ENCODE measurements at places on chromosomes 12 and 14.

DNA sequence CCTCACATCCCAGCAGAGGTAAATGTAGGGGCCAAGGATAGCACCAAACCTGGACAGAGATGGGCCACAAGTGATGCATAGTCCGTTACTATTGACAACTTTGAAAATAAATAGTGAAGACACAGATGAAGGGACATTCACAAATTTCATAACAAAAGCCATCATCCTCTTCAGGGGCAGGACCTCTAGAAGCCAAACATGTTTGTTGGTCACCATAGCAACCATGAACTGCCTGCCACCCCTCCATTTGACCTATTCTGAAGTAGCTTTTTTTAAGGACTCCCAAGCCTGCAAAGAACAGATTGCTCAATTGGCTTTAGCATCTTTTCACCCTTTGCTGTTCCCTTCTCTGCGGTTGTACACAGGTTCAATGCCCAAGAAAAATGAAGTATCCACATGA is 35.7 kb upstream of the MDM1 start:
- no peak for DNase-seq

- peak; percentile 12 for DNase-seq
Measured at GRCh38 chr14:54572316-54572715, 5.4 kb downstream of the SAMD4A start.

DNA sequence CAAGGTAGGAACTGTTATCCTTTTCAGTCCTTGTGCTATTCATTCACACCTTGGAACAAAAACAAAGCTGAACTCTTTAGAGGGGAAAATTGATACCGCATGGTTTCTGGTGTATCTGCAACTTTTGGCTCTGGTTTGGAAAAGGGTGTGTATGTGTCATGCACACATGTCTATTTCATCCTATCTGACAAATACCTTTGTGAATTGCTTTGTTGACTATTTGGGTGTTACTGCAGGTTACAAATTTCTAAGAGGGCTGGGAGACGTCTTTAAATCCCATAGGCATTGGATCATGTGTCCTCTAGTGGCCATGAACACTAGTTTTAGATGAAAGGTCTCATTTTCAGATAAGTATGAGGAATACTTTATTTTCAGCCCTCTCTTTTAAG is 59.9 kb upstream of the IFNG-AS1 start:
- no peak for DNase-seq

DNA sequence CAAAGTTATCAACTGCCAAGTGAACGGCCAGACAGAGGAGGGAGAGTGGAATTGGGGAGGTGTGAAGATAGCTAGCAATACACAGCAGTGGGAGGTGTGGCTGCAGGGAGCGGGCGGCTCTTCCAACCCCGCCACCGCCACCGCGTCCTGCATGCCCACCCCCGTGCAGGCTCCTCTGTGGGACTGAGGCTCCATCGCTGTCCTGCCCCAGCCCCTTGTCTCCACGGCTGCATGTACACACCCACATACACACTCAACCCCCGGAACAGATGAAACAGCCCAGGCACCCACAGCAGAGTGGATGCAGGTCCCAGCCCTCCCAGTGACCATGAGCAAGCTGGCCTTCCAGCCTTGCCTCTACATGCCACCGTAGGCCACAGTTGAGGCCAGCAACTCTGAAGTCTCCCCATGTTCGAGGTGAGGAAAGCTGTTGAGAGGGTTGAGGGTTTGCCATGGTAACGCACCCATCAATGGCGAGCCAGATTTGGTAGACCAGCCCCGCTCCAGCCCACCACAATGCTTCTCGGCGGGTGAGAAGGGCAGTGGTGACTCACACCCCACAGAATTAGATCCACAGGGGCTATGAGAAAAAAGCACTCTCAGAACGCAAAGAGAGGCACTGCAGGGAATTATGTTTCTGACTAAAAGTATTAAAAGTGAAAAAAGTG is 39.3 kb downstream of the PITPNM2 start:
- no peak for DNase-seq

- no peak for DNase-seq
Measured at GRCh38 chr12:19277711-19278110, 148.2 kb downstream of the PLEKHA5 start.

DNA sequence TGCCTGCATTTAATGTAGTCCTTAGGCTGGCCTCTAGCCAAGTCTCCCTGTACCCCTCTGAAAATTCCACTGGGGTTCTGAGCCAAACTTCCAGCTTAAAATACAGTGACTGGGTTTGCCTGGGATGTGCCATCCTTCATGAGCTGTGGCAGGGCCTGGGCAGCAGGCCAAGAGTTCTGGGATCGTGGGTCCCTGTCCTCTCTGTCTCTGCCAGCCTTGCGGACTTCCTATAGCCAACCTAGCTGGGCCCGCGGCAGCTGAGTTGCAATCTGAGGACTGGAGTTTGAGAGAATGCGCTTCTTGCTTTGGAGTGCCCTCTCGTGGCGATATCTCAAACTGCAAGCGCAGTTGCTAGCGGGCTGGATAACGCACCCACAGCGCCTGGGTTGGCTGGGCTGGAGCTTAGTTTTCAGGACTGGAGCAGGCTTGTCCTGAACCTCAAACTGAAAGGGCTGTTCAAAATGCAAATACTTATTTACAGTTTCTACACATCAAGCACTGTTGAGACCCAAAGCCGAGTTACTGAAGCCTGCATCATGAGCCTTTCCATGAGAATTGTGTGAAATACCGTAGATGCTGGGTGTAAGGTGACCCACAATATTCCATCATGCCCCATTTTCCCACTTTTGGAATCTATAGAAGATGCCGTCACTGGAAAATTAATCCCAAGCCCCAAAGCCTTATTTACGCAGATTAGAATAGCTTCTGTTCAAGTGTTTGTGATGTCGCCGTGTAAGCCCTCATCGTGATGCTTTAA is 7.3 kb upstream of the IFI27L2 start:
- peak; percentile 82 for DNase-seq

- DNase-seq, result no peak
Measured at GRCh38 chr12:26031827-26032226, 73.3 kb downstream of the RASSF8 start.

GRCh38 chr14:22801716-22802115 is 13.5 kb downstream of the SLC7A7 start:
- no peak for DNase-seq

DNA sequence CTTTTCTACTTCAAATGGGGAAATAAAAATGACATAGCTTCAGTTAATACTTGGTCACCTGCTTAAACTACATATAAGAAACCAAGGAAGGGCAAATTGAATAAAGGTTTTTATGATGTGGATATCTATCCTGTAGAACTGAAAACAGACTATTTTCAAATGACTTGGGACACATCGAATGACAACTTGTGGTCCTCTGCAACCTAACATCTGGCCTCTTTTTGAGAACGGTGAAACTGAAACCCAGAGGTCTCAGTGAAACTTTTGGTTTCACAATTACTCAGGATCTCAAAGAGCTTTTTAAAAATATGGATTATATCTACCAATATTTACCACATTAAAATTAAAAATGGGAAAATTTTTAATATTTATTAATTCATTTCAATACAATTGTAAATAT is 65.2 kb downstream of the PPP2R5E start:
- no peak for DNase-seq

GRCh38 chr12:102618197-102618877 is 138.0 kb upstream of the IGF1 start:
- no peak for DNase-seq

- DNase-seq, result no peak
Measured at GRCh38 chr14:22561661-22562579, 27.1 kb downstream of the DAD1 start.

- DNase-seq, result no peak
Measured at GRCh38 chr14:76985540-76986230, 42.8 kb downstream of the IRF2BPL start.

GRCh38 chr12:117359029-117359845 is 2.2 kb downstream of the NOS1 start:
- no peak for DNase-seq

- DNase-seq, result no peak
Measured at GRCh38 chr14:96083667-96084320, 44.6 kb downstream of the C14orf132 start.

GRCh38 chr12:56413392-56413791 is 35.8 kb downstream of the TIMELESS start:
- no peak for DNase-seq

GRCh38 chr12:104172570-104172947 is 34.5 kb upstream of the NFYB start:
- DNase-seq, result no peak

GRCh38 chr12:236445-236844 is 22.5 kb upstream of the SLC6A12 start:
- DNase-seq, result no peak

- DNase-seq, result no peak
Measured at GRCh38 chr12:66397574-66398290, 95.4 kb downstream of the HELB start.

Data from stimulated activated CD4-positive, alpha-beta T cell treated with anti-CD3 and anti-CD28 coated beads, TNF-alpha, amount 100 ng/mL, for 48 hours (primary cell).